A549 treated with ZK216348 at 1 μM for 4 hours (cell line): ENCODE measurements at places on chromosomes 11 and 22. TPM values are rescaled to one million over a fixed set of nuclear protein-coding genes. Genes with fewer than 3 reads are reported as not detected.

Gene YAP1
- 45.5 to 75.2 TPM (median 60.5 TPM) in 5 replicates for total RNA-seq

Gene ZNF143
- total RNA-seq, result 10.7 to 14.2 TPM (median 13.8 TPM) in 5 replicates

Gene OR51B4
- not detected in 5 replicates for total RNA-seq

Gene RASGRP2
- total RNA-seq, result 0.76 to 1.0 TPM (median 0.88 TPM) in 5 replicates

Gene MAPK8IP2
- 1.9 to 4.8 TPM (median 4.1 TPM) in 5 replicates for total RNA-seq

Gene SHISA8
- 0.14 to 0.29 TPM (median 0.29 TPM) in 3 of 5 replicates, not detected in the others for total RNA-seq

Gene NR1H3
- 7.6 to 15.6 TPM (median 11.9 TPM) in 5 replicates for total RNA-seq

Gene SAA2
- 0.65 TPM in 1 of 5 replicates, not detected in the others for total RNA-seq

Gene CARD18
- not detected in 5 replicates for total RNA-seq

Gene SYTL2
- total RNA-seq, result 8.7 to 20.6 TPM (median 10.6 TPM) in 5 replicates

Gene PRRG4
- total RNA-seq, result 0.66 to 1.4 TPM (median 1.0 TPM) in 5 replicates

Gene C2CD3
- 14.1 to 20.4 TPM (median 19.7 TPM) in 5 replicates for total RNA-seq
